Psoas muscle (tissue), 8 donors: ENCODE measurements at places on chromosomes 12 and 14. TPM values are rescaled to one million over a fixed set of nuclear protein-coding genes. Genes with fewer than 3 reads are reported as not detected.
A peak's percentile ranks its signal among the peaks of the same experiment; 100 is the strongest.

GRCh38 chr12:13288937-13289652, 92.6 kb downstream of the EMP1 start:
- DNase-seq = no peak

- no peak for DNase-seq
Observed at GRCh38 chr14:72776701-72777261, 117.1 kb downstream of the DPF3 start.

DNA sequence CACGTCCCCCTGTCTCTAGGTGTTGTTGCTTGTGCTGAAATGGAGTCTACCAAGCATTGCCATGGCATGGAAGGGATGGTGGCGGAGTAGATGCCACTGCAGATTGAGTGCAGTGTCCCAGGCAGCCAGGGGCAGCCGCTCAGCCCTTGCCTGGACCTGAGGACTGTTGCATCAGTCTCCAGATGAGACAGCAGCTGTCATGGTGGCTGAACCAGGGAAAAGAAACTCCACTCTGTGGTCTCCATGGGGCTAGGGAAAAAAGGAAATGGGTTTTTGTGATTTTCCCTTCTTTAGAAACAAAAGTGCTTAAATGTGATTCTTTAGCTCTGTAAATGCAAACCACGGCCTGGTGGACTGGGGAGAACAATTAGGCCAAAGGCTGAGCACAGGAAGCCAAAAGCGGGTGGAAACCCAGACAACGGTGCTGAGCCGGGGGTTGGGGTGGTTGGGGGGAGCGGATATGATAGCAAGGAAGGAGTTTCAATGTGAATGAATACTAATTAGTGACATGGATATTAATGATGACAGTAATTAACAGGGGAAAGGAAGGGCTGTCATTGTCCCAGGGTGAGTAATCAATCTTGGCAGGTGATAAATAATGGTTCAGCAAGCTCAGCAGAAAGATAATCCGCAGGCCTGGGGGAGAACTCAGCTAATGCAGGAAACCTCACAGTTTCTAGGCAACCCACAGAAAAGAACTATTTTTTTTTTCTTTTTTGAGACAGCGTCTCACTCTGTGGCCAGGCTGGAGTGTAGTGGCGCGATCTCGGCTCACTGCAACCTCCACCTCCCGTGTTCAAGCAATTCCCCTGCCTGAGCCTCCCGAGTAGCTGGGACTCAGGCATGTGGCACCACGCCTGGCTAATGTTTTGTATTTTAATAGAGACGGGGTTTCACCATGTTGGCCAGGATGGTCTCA, 442.6 kb downstream of the DPF3 start:
- no peak for DNase-seq

GRCh38 chr12:26694402-26694801, 138.6 kb downstream of the ITPR2 start:
- DNase-seq = no peak

GRCh38 chr12:113463746-113464451, 7.8 kb downstream of the LHX5 start:
- DNase-seq = no peak

GRCh38 chr12:79378496-79378895, 312.3 kb downstream of the PAWR start:
- no peak for DNase-seq

DNA sequence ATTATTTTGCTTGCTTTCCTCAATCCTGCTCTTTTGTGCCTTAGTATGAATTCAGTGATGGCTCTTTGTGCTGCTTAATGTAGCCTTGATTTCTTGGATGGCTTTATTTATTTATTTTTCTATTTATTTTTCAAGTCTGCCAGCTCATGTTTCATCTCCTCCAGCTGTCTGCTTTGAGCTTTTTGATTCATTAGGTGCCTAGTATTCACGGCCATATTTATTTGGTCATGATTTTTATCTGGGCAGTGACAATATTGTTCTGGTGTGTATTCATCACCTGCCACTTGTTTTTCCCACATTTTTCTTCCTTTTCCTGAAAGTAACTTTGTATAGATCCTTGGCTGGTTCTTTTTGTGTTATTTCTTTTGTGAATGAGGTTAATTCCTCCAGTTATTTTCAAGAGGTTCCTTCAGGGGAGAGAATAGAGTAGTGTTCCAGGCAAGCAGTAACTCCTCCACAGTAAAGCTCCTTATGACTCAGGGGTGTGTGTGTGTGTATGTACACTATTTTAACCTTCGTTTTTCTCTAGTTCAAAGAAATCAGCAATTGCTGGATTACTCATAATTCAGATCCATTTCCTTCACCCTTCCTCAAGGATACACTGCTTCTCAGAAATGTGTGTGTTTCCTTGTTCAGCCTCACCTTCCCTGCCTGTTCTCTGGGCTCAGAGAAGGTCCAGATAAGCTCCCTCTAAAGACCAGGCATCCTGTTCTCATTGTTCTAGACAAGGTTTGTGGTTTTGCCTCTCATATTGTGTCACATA, 51.6 kb upstream of the PMCH start:
- DNase-seq = no peak

DNA sequence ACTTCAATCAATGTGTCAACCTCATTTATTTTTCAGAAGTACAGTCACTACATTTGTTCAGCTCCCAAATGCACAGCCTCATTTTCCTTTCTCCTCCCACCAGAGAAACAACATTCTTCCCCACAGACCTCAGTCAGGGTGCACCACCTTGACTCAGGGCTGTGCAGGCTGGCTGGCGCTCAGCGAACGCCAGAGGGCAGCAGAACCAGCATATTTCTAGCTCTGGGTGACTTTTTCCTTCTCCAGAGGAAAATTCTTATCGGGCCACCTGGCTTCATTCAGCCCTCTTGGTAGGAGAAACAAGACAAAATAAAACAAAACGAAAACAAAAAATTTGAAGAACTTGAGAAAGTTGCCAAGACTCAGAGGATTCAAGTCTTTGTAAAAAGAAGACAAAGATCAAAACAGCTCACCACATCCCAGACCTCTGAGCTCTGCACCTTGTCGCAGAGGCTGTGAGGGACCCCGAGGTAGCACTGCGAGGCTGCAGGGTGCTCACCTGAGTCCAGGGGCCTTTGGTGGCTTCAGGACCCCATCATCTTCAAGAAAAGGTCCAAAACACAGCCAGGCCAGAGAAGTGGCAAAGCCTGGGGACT, 33.7 kb downstream of the PAH start:
- DNase-seq = peak; percentile 60

GRCh38 chr12:44000309-44000952, 164.6 kb downstream of the TMEM117 start:
- DNase-seq = no peak

DNA sequence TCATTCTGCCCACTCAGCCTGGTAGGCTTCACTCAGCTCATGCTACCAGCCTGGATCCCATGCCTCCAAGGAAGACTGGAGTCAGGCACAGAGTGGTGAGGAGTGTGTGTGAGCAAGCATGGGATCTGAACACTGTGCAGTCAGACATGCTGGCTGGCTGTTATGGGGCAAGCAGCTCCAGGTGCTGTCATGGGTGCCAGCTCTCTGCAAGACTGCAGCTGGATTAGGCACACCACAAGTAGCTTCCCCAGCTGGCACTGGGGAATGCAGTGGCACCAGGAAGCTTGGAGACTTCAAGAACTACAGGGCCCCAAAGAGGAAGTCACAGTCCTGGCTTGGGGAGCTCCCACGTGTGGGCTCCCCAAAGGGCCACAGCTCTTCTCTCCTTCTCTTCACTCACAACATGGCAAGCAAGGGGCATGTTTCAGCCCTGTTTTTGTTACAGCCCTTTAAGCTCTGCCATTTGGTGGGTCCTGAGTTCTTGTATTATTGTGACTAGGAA, 202.5 kb downstream of the VRK1 start:
- DNase-seq = no peak

DNA sequence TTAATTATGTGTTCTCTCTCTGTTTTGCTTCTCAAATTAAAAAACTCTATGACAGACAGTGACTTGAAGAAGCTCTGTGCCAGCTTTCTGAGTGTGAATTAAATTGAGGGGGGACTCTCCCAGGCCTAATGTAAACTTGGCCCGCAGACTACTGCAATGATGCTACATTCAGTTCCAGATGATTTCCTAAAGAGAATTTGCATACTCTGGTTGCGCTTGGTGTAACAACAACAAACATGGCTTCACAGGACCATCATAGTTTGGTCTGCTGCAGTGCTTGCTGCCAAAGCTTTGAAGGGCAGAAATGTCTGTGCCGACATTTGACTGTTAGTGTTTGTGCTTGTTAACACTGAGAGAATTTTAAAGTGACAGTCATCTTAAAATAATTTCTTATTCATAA, 25.0 kb downstream of the CFAP54 start:
- no peak for DNase-seq

DNA sequence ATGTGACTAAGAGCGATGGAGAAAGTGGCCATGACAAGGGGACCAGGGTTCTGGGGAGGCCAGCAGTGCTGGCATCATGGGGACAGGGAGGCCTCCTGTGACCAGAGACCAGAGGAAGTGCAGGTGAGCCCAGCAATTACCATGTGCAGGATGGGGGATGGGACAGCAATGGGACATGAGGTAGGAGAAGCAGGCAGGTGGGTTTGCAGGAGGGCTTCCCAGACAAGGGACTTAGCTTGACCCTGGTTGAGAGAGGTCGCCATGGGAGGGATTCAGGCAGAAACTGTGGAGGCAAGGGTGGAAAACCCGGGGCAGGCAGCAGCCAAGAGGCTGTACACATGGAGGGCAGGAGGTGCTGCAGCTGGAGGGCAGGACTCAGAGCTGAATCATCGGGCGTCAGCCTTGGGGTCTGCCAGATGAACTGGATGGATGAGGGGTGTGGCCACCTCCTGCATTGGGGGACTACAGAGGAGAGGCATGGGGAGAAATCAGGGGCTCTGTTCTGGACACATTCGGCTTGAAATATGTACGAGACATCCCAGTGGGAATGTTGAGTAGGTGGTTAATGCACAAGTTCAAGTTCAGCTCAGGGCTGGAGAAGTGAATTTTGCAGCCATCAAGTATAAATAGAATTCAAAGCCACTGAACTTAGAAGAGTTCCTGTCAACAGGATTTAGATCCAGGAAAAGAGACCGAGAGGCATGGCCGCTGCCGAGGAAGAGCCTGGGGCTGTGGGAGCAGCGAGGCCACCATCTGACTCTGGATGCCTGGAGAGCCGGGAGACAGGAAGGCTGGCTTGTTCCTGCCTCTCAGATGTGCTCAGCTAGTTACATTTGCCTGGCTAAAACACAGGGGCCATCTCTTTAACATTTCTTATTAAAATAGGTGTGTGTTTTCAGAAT, 36.6 kb downstream of the SFSWAP start:
- no peak for DNase-seq

DNA sequence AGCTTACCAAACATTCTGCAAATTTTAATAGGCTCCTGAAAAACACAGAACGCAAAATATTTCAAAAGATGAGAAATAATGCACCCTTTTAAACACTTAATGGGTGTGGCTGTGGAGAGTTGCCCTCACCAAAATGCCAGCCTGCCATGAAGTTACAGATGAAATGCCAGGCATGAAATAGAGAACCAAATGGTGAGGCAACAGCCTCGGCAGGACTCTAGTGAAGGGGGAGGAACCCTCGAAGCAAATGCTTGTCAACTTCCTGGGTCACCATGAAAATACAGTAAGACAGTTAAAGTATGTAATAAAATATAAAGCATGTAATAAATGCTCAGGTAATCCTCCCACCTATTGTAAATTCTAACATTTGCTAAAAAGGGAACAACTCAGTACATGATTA, 24.1 kb downstream of the DUSP16 start:
- no peak for DNase-seq

- DNase-seq = no peak
Observed at GRCh38 chr14:59208224-59208814, 19.9 kb downstream of the DAAM1 start.

GRCh38 chr14:86168371-86168770, 638.4 kb downstream of the FLRT2 start:
- DNase-seq = no peak

Gene CLEC1B
- not detected for total RNA-seq

Gene PITPNM2
- 7.4 TPM for total RNA-seq

Gene SSPN
- 45.4 TPM for total RNA-seq

Gene HCAR1
- total RNA-seq = not detected

Gene CNPY2
- 33.7 TPM for total RNA-seq
